ENCODE measurements at places on chromosomes 3 and 15.

- DNase-seq, result no peak
Observed at GRCh38 chr3:73484656-73485248, 140.0 kb downstream of the PDZRN3 start.

GRCh38 chr3:42660898-42661297, 7.4 kb downstream of the ZBTB47 start:
- no peak for DNase-seq

DNA sequence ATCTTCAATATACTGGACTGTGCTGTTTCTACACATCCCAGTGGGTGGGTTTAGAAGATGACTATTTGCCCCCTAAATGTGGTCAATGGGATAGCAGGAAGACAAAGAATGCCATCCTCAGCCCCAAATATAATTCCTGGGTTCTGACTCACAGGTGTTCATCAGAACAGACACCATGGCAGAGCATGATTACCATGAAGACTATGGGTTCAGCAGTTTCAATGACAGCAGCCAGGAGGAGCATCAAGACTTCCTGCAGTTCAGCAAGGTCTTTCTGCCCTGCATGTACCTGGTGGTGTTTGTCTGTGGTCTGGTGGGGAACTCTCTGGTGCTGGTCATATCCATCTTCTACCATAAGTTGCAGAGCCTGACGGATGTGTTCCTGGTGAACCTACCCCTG, 3.0 kb downstream of the CXCR6 start:
- no peak for DNase-seq

- DNase-seq, result no peak
Observed at GRCh38 chr3:193552923-193553322, 1.8 kb downstream of the ATP13A4 start.

DNA sequence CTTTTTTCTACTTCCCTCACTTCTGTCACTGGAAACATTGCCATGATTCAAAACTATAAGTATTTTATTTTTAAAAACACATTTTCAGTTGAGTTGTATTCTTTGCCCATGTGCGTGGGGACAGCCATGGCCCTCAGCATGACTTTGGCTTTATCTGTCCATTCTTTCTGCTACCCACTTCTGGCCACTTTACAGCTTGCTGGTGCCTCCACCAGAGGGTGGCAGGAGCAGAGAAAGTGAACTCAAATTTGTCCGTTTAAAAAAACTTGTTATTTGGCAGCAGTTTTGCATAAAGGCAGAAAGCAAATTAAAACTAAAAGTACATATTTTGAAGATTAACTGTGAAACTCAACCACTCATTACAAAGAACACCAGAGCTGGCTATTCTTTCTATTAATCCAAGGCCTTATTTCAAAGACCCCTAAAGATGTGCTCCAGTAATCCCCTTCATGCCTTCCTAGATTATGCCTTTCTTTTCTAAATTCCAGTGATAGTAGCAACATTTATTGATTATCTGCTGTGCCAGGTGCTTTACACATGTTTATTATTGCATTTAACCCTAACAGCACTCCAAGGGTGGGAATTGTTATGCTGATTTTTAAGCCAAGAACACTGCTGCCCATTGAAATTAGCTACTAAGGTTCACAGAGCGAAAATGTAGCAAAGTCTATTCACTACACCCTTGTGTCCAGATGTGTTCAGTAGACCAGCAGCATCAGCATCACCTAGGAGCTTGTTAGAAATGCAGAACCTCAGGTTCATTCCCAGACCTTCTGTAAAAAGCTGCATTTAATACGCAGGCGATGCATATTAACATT, 134.8 kb downstream of the THRB start:
- no peak for DNase-seq

DNA sequence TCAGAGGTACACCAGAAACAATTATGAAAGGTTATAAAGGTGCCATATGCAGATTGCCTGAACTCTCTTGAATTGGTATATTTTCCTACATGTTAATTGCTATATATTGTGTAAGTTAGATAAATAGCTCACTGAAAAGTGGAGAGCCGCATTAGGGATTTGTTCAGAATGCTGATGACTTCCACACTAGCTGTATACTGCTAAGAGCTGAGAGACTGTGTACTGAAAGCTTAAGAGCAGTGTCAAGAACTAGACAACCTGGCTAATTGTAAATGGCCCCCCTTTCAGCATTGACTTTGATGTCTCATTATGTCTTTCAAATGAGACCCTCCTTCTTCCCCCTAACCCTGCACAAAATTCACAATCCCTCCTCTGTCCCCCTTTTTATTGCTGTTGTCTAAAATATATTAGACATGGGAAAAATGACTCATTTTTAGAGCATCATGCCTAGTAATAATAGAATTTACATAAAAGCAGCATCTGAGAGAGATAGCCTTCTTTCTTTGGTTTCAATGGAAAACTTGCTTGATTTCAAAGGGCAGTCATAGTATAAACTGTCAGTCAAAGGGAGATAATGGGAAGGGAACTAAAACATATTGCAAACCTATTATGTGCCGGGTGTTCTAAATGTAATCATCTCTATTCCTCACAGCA, 34.7 kb upstream of the GREM1 start:
- DNase-seq, result no peak

DNA sequence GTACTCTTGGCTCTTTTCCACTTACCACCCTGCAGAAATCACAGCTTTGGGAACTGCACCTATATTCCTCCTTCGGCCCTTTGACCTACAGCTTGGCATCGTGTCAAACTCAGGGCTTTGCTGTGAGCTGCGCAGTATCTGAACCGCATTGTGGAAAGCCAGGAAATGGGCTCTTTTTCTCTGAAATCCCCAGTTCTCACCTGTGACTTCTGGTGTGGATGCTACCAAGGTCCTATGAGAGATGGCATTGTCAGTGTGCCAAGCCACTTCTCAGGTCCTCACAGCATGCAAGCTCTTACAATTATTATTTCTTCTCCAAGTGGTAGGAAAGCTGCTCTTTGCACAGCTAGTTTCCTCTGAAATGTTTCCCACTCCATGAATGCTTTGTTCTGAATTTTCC, 450.6 kb upstream of the TBL1XR1 start:
- no peak for DNase-seq

DNA sequence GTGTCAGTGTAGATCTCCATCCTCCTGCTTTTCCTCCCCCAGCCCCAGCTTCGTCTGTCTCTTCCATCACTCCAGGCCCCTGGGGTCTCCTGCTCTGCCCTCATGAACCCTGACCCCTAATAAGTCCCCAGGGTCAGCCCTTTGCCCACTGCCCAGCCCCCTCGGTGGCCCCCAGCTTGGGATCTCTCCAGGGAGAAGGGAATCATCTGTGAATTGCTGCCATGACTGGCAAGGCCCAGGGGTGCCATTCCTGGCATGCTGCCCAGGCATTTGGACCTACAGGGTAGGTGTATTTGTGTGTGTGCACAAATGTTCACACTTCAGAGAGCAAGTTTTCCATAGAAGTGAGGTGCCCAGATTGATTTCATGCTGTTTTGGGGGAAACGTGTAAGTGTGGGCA, 5.9 kb upstream of the TBC1D21 start:
- DNase-seq, result no peak

DNA sequence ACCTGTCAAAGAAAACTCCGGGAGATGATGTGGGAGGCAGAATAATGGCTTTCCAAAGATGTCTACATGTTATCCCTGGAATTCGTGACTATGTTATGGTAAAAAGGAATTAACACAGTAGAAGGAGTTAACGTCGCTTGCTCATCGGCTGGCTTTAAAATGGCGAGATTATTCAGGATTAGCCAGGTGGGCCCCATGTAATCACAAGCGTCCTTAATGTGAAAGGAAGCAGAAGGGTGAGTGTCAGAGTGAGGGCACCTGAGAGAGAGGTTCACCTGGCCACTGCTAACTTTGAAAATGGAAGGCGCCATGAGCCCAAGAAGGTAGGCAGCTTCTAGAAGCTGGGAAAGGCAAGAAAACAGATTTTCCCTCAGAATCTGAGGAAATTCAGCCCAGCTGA, 557.2 kb downstream of the EPHB1 start:
- DNase-seq, result no peak

DNA sequence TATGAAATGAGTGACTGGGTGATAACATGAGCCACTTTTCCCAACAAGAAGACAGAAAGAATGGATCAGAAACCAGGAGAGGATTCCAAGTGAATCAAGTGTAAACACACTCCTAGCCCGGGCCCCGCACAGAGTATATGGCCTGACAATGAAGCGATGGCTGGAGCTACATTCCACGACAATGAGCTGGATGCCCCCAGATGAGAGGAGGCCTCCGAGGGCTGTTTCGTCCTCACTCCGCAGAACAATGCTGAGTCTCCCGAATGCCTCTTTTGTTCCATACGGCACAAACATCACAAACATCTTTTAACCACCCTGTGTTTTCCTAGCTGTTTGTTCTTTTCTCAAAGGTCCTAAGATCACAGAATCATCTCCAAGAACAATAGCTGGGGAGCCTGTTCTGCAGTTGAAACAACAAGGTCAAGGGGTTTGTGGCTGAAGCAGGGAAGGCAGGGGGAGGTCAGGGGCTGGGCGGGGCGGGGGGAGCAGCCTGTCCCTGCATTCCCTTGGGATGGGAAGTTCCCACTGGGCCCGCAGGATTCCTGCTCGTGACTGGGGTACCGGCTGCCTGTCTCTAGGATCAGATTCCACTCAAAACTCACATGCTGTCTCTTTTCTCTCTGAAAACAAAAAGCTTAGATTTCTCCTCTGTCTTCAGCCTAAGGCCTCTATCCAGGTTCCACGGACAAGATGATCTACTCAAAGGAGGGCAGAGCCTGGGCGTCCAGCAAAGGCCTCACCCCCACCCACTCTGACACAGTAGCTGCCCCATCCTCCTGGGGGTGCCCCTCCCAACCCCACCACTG, 151.3 kb downstream of the XXYLT1 start:
- no peak for DNase-seq

- DNase-seq, result no peak
Observed at GRCh38 chr15:101664303-101664913, 12.2 kb upstream of the TM2D3 start.

DNA sequence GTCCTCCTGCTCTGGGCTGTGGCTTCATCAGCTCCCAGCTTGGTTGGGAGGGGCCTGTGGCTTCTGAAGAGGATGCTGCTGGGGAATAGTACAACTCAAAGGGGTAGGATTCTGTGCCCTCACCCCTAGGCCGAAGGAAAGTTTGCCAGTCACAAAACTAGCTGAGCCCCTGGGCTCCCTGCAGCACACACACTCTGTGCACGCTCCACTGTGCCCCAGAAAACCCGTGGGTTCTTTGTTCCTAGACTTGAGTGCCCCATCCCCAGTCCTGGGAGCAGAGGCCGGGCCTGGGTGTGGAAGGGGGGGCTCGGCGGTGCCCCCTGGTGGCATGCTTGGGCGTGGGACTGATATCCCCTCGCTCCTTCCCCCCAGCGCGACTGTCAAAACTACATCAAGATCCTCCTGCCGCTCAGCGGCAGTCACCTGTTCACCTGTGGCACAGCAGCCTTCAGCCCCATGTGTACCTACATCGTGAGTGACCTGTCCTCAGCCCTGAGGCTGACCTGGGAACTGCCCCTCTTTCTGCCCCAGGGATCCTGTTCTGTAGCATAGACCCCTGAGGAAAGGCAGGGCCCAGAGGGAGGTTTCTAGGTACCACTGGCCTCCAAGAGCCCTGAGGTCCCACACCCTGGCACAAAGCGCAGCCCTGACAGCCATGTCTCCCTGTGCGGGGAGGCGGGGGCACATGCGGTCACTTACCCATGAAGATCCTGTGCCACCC, 14.2 kb downstream of the CIB1 start:
- no peak for DNase-seq

GRCh38 chr3:187544326-187544725, 125.9 kb downstream of the SST start:
- DNase-seq, result no peak

GRCh38 chr15:80208758-80209734, 43.0 kb downstream of the CTXND1 start:
- no peak for DNase-seq

DNA sequence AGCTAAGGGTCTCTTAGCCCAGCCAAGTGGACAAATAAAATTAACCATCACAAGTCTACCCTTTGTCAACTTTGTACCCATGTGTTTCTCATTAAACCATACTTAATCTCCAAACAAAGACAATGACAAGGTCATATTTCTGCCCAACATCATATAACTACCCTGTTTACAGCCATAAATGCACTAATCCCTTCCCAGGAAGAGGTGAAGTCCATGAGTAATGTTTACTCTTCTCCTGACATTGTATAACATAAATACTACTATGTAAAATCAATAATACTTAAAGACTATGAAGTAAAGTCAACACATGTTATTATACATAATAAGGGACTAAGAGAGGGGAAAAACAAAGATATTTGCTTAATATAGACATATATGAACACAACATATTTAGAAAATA, 38.5 kb upstream of the FAN1 start:
- no peak for DNase-seq

DNA sequence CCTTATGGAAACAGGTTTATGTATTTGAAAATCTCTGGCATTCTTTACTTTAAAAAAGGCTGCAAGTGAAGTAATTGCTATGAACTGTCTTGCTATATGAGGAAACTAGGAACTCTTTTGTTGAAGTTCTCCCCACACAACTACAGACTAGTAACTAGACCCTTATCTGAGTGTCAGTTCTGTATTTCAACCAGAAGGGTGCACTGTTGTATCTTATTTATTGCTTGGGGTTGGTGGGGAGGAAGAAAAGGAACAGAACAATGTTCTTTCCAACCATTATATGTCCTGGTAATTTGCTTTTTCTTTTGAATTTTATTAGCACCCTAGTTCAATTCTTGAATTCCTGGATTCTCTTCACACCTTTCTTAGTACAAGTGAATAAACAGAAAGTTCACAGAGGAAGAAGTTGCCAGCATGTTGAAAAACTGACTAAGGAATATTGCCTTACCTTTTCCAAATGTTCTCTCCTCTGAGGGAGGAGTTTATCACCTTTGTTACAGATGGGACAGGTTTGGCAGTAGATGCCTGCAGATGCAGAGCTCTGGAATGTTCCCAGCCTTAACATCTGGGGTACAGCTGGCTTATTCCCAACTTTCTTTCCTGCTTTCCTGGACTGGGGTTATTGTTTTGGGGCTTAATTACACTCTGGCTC, 162.4 kb upstream of the CFAP20DC start:
- no peak for DNase-seq

DNA sequence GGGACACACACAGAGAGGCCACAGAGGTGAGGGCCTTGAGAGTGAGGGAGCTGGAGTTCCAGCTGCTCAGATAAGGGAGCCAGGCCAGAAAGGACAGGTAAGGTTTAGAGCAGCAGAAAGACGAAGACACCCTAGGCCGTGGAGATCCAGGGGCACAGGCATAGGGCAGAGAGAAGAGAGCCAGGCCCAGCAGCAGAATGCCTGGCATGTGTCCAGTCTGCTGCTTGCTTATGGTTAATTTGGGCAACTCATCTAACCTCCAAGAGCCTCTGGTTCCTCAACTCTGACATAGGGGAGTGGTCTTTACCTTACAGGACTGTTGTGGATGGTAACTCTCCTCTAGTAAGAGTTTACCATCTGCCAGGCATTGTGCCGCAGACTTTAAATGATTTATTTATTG, 35.9 kb downstream of the STARD5 start:
- no peak for DNase-seq

DNA sequence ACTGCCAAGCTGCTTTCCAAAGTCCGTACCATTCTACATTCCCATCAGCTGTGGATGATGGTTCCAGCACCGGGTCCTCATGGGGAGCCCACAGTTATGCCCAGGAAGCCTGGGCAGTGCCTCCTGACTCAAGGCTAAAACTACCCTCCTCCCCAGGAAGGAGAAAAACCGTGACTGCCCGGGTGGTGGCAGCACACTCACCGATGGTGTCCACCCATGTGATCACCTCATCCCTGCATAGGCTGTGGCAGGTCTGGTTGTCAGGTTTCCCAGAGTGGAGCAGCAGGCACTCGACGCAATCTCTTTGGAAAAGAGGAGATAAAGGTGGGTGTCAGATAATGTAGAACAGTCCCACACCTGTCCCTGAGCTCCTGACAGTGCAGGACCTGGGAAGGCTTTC, 38.6 kb downstream of the UMPS start:
- no peak for DNase-seq

Measured in stimulated activated CD8-positive, alpha-beta memory T cell treated with anti-CD3 and anti-CD28 coated beads, Interleukin-15, amount 100 ng/mL, for 4 hours (primary cell).